Upper lobe of left lung (tissue), 6 donors: ENCODE measurements at places on chromosomes 11 and 22. TPM values are rescaled to one million over a fixed set of nuclear protein-coding genes. Genes with fewer than 3 reads are reported as not detected.

DNA sequence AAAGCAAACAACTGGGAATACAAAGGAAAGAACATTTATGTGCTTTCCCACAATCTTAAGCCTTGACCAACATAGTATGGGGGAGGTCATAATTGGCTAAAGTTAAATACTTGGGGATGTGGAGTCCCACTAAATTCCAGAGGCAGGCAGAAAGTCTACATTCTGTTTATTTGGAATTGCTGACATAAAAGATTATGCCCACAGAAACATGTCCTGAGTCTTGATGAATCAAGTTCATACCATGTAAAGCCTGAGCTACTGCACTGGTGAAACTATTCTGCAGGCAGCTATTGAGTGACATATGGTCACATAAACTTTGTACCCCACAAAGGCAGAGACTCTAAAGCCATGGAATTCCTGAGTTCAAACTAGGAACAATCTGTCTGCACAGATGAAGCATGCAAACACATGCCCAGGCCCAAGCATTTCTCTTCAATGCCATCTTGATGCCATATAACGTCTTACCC lies 69.9 kb upstream of the CHRM4 start:
- DNase-seq, result no peak

DNA sequence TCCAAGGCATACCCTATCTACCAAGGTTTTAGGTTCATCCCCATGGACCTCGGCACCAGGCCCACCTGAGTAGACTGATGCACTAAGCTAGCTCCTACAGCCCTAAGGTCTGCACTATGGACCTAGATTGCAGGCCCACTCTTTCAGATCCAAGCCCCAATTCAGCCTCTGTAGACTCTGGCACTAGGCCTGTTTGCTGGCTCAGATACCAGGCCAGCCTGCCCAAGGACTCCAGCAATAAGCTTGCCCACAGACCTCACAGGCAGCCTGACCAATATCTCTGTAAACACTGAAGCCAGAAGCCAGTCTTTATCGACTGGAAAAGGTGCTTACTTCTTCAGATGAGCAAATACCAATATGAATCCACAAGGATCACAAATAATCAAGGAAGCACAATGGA lies 411.3 kb downstream of the INSC start:
- DNase-seq, result no peak

DNA sequence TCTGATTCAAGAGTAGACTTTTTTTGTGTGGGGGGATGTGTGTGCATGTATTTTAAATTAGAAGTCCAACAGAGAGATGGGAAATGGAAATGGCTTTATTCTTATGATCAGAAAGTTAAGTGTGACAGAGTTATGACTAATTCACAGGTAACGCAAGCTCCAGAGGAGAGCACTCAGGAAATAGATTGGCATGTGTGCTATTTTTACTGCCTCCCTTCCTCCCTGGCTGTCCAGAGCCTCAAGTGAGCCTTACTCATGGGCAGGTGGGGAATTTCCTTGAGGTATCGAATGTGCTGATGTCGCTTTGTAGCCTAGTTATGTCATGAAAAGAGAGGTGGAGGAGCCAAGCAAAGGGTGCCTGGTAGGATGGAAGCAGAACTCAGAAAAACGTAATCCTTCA lies 70.3 kb upstream of the BDNF start:
- DNase-seq, result peak; percentile 36

NPAS4 gene
- not detected for total RNA-seq

- no peak for DNase-seq
These were observed 242.6 kb upstream of the FAT3 start for GRCh38 chr11:91981995-91982394.

GRCh38 chr11:9187616-9188015 lies 77.5 kb downstream of the DENND5A start:
- DNase-seq, result no peak

SLC37A2 gene
- 10.9 TPM for total RNA-seq

DRG1 gene
- 45.1 TPM for total RNA-seq

GRCh38 chr11:83092488-83093384 lies 21.0 kb upstream of the RAB30 start:
- no peak for DNase-seq

DNA sequence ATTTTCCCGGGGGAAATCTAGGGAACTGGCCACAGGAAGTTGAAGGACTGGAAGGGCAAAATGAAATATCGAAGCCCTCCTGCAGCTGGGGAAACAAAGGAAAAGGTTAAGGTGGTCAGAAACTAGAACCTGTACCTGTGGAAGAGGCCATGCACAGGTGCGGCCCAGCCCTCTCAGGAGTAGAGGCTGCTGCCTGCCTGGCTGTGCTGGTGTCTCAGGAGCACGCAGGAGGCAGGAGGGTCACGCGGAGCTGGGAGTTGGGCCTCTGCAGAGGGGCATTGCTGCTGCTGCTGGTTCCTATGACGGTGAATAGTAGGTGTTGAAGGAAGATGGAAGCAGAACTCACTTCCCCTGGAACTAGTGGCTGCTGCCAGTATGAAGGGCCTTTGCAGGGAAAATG lies 425.7 kb downstream of the NTM start:
- DNase-seq, result peak; percentile 28

DNA sequence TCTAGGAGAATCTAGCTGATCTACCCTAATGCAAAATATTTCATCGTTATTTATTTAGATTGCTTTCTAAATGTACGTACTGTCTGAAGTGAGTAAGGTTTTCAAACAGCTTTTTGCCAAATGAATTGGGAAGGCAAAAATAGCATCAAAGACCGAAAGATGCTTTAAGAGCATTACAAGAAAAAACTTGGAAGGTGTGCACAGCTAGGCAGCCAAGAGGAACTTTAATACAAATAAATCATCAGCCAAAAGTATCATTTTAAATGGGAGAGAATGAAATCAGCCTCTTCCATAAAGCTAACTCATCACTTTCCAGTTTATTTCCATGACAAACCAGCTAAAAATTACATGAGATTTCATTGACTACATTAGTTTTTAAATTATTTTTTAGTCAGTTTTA lies 30.2 kb upstream of the CFAP300 start:
- no peak for DNase-seq

- no peak for DNase-seq
These were observed 38.6 kb downstream of the GGTLC2 start for GRCh38 chr22:22682807-22683667.

KRTAP5-11 gene
- total RNA-seq, result not detected

DNA sequence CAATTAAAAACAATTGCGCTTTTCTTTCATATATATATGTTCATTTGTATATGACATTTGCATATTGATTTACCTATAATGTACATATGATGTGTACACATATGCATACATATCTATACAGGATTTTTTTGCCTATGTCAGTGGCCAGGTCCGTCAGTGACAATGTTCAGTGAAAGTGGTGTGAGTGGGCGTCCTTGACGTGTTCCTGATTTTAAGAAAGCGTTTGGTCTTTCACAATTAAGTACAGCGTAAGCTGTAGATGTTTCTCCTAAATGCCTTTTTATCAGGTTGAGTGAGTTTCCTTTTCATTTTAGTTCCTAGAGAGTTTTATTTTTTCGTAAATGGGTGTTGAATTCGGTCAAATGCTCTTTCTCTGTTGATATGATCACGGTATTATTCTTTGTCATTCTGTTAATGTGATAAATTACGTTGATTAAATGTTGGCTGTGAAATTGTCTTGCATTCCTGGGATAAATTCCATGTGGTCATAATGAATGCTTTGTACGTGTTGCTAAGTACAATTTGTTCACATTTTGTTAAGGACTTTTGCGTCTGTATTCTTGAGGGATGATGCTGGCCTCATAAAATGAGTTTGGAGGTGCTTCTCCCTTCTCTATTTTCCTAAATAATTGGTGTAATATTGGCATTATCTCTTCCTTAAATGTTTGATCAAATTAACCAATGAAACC lies 10.6 kb upstream of the GNB1L start:
- DNase-seq, result no peak

DNA sequence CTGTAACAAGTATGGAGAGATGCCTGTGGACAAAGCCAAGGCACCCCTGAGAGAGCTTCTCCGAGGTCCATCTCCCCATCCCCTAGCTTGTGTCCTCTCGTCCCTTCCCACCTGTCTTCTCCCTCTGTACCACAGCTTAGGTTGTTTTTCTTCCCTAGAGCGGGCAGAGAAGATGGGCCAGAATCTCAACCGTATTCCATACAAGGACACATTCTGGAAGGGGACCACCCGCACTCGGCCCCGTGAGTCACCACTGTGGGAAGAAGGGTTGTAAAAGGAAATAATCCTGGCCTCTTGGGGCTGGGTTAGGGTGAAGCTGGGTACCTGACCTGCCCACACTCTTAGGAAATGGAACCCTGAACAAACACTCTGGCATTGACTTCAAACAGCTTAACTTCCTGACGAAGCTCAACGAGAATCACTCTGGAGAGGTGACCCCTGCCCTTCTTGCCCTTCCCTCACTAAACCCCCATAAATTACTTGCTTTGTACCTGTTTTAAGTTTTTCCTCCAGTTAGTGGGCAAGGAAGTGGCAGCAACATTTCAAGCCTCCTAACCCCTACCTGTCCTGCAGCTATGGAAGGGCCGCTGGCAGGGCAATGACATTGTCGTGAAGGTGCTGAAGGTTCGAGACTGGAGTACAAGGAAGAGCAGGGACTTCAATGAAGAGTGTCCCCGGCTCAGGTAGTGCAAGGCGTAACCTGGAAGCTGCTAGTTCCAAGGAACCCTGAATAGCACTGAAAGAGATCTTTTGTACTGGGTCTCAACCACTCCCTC lies 3.1 kb downstream of the TAF10 start:
- no peak for DNase-seq

DNA sequence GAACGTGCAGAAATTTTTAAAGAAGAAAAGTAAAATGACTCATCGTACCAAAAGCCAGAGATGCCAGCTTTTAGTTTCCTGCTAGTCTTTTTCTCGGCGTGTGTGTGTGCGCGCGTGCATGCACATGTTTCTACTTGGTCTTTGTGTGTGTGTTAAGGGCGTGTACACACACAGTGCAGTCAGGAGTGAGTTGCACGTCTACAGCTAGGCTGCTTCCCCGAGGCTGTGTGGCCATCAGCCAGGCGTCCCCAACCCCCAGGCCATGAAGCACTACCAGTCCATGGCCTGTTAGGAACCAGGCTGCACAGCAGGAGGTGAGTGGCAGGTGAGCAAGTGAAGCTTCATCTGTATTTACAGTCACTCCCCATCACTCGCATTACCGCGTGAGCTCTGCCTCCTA lies 36.4 kb downstream of the KCNQ1 start:
- DNase-seq, result no peak

- no peak for DNase-seq
These were observed 11.0 kb upstream of the CCDC34 start for GRCh38 chr11:27373856-27374602.

TRIM48 gene
- not detected for total RNA-seq

DNA sequence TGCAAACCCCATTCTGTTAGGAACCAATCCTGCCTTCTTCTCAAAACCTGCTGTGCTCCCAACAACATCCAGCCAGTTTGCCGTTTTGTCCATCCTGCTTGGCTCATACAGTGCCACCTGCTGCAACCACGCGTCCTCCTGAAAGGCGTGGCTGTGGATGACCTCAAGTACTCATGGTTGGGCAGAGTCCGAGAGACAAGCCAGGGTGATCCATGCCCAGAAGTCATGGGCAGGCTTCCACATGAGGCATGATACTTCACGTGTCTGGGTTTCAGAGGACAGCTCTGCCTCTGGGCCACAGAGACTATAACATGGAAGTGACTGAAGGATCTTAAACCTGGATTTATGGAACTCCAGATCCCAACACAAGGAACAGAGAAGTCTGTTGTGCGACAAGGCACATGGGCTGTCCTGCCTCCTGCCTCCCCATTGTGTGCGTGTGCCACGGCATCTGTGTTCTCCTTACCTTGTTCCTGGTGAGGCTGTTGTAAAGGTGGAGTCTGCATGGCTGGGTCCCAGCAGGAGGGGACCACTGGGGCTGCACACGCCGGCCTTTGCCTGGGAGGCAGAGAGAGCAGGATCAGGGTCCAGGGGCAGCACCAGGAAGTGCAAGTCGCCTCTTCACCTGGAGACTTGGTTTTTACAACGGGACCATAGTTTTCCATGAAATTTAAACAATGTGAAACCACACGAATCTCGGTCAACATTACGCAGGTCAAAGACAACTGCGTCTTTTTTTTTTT lies 15.4 kb downstream of the CARS1 start:
- no peak for DNase-seq

DNA sequence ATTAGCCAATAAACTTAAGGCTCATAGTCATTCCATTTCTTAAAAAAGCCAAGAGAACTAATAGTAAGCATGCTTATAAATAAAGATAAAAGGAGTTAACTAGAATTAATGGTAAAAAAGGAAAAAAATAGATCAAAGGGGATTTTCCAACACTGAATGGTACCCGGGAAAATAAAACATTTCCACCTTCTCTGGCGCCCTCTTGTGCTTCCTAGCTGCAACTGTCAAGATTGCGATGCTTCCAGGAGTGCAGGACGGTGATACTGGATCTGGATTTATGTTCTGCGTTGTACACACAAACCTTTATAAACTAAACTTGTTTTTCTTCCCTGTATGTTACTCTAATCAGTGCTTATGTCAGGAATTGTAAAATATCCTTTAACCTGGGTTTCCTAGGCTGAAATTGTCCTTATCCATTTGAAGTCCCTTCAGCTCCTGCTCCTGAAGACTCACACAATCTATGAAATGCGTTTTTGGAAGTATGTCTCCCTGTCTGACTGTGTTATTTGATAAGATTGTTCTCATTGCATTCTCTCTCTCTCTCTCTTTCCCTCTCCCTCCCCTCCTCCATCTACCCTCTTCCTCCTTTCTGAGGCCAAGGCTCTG lies 9.6 kb upstream of the HTATIP2 start:
- DNase-seq, result no peak
